Tracheal epithelial cell (primary cell): ENCODE measurements at places on chromosomes 5 and 9. TPM values are rescaled to one million over a fixed set of nuclear protein-coding genes. Genes with fewer than 3 reads are reported as not detected.

Gene PCDHA11
- total RNA-seq, result 0.48 and 1.7 TPM in 2 replicates

Gene SPACA9
- total RNA-seq, result 0.72 and 1.1 TPM in 2 replicates

Gene PDZD2
- total RNA-seq, result 7.7 and 8.3 TPM in 2 replicates

Gene LEAP2
- 0.21 and 0.48 TPM in 2 replicates for total RNA-seq

Gene C5orf46
- 1.2 TPM in 1 of 2 replicates, not detected in the other for total RNA-seq

Gene GALNT12
- total RNA-seq, result 0.85 and 3.6 TPM in 2 replicates

Gene SHISAL2B
- total RNA-seq, result not detected in 2 replicates

Gene MGAT4B
- 217 and 225 TPM in 2 replicates for total RNA-seq

Gene USP20
- total RNA-seq, result 6.0 and 6.6 TPM in 2 replicates

Gene AQP7
- not detected in 2 replicates for total RNA-seq

Gene GFI1B
- total RNA-seq, result not detected in 2 replicates

Gene NR5A1
- total RNA-seq, result 0.21 TPM in 1 of 2 replicates, not detected in the other

Gene ANKRD34B
- 0.96 TPM in 1 of 2 replicates, not detected in the other for total RNA-seq

Gene ZBTB34
- total RNA-seq, result 6.6 and 8.4 TPM in 2 replicates

Gene CDH12
- total RNA-seq, result not detected in 2 replicates

Gene GDF9
- under 0.01 TPM in 1 of 2 replicates, not detected in the other for total RNA-seq

Gene SLCO6A1
- not detected in 2 replicates for total RNA-seq

Gene MCIDAS
- 0.48 TPM in 1 of 2 replicates, not detected in the other for total RNA-seq

Gene SLC36A2
- total RNA-seq, result not detected in 2 replicates

Gene GABRA6
- total RNA-seq, result not detected in 2 replicates

Gene PRRX2
- 0.24 TPM in 1 of 2 replicates, not detected in the other for total RNA-seq

Gene RGS14
- total RNA-seq, result 8.2 and 15.1 TPM in 2 replicates

Gene CPLANE1
- total RNA-seq, result 8.7 and 9.2 TPM in 2 replicates

Gene IFNE
- 5.3 and 6.2 TPM in 2 replicates for total RNA-seq

Gene CNTNAP3B
- total RNA-seq, result 4.6 and 9.8 TPM in 2 replicates

Gene KIF12
- 2.4 TPM in 1 of 2 replicates, not detected in the other for total RNA-seq

Gene ABL1
- 20.7 and 24.8 TPM in 2 replicates for total RNA-seq

Gene SPEF2
- total RNA-seq, result 0.64 and 1.9 TPM in 2 replicates

Gene GPX3
- 84.6 and 147 TPM in 2 replicates for total RNA-seq

Gene PLCXD3
- total RNA-seq, result under 0.01 TPM in 1 of 2 replicates, not detected in the other

Gene SDHA
- 89.1 and 107 TPM in 2 replicates for total RNA-seq

Gene REEP2
- total RNA-seq, result 1.9 and 6.3 TPM in 2 replicates

Gene TRIM14
- 9.0 and 9.6 TPM in 2 replicates for total RNA-seq
